ENCODE measurements at places on chromosomes 12 and 14.

DNA sequence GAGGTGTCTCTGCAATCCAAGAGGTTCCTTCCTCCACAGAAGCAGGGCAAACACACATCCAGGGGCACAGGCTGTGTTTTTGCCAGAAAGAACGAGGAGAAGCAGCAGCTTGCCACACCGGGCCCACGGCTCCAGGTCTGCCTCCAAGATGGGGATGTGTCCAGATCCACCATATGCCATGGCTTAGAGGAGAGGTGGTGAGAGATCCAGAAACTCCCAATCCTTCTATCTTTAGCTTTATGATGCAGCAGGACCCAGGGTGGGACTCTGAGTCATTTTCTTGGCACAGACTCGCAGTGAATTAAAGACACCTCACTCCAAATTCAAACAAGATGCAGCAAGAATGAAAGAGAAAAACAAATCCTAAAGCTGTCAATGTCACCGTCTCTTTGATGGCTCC, 481.4 kb upstream of the TMEM132C start:
- DNase-seq: peak; percentile 2

DNA sequence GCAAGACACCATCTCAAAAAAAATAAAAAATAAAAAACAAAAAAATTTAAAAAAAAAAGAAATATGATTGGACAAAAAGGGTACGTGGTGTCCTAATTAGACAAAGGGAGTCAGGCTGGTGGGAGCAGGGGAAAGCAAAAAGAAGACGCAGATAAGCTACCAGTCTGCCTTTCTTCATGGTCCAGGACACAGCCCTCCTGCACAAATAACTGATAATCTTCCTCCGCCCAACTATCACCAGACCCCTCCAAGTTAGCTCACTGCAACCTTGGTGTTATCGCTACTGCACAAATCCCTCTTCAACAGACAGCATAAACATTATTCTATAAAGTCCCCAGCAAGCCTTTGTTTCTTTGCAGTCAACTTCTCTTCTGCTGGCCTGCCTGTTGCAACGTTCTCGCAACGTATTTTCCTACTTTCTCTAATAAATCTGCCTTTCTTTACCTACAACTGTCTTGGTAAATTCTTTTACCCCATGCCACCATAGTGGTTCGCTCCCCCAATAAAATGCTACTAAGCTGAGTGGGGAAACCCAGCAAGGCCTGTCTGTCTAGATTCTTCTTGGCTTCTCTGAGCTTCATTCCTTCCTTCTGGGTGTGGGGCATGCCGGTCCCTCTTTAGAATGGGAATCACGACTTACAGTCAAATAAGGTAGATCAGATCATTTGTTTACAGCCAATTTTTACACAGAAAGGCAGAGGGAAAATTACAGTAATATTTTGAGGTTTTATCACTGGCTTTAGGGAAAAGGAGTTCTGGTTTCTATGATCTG, 14.6 kb upstream of the DNAL1 start:
- no peak for DNase-seq

- no peak for DNase-seq
These were observed 27.5 kb upstream of the PTGR2 start for GRCh38 chr14:73824127-73824526.

DNA sequence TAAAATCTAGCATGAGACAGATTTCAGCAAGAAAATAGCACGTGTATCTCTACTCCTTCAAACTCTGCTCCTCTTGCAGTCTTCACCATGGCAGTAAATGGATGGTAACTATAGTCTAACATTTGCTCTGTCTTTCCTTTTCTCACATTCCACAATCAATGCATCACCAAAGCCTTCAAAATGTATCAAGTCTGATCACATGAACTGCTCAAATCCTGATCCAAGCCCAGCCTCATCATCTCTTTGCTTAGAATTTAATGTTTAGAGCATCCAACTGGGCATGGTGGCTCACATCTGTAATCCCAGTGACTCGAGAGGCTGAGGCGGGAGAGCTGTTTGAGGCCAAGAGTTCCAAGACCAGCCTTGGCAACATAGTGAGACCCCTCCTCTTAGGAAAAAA, 45.9 kb downstream of the CDK17 start:
- peak; percentile 34 for DNase-seq

DNA sequence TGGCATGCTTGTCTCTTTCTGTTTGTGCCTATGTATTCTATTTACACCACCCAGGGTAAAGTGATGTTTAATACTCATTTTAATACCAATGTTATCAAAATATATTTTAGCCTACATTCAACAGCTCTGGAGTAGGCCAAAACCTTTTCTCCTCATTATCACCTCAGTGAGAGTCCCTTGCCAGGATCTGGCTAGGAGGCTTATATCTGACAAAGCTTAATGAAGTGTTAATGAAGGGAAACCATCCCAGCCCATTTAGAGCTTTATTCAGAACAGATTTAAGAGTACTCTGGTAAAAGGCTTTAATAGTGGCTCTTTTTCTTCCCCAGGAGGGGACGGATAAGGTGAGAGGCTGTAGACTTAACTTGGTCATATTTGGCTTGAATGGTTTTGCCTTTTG, 137.6 kb downstream of the GRIN2B start:
- no peak for DNase-seq

DNA sequence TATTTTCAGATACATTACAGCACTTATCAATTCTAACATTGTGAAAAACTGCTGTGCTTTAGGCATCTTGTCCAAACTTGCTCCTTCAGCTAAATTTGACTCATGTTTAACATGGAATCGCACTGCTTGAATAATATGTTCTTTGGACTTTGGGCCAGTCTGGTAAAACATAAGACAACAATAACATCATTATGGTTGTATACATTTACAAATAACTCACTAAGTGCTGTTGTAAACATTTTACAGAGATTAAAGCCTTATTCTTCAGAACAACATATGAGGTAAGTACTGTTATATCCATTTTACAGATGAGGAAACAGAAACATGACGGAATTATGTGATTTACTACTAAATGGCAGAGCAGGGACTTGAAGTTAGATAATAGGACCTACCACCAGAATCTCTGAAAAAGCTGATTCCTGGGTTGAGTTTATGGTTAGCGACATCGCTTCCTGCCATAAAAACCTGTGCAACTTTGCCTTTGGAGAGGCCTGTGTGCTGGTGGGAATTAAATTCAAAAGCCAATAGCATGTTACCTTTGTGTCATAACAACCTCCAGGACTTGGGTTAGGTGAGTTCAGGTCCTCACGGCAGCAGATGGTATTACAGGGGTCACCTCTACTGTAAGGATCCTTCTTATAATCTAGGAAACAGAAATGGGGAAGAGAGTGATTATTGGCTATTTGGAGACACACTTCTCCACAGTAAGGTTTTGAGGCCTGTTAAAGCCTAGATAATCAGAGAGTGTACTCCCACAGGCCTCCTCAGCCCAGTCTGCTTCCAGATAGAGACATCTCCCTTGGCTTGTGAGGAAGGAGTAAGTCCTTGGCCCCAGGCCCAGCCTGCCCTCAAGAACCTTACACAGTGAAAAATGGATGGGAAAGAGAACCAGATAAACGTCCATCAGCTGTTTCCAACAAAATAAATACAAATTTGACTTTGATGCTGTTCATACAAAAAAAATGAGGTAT, 61.8 kb downstream of the PLBD1 start:
- no peak for DNase-seq

- DNase-seq: peak; percentile 92
These were observed 157.5 kb downstream of the TMTC3 start for GRCh38 chr12:88299567-88300101.

- DNase-seq: no peak
These were observed 220.3 kb downstream of the KTN1 start for GRCh38 chr14:55800156-55800785.

DNA sequence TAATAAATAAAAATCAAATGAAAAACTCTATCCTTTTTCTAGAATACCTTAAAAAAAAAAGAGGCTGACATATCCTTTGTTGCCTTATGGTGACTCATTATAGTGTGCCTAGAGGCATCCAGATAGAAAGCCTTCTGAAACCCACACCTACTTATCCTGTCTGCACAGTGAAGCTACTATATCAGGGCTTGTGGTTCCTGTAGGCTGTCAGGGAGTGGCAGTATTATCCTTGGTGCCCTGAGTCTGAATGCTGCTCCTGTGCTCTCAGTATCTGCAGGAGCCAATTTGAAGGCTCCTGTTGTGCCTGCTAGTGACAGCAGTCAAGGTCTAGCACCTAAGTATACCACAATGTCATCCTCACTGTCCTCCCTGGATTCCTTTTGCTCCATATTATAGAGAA, 168.4 kb upstream of the AVPR1A start:
- peak; percentile 18 for DNase-seq

GRCh38 chr12:116535241-116535640, 23.9 kb upstream of the MAP1LC3B2 start:
- DNase-seq: no peak

DNA sequence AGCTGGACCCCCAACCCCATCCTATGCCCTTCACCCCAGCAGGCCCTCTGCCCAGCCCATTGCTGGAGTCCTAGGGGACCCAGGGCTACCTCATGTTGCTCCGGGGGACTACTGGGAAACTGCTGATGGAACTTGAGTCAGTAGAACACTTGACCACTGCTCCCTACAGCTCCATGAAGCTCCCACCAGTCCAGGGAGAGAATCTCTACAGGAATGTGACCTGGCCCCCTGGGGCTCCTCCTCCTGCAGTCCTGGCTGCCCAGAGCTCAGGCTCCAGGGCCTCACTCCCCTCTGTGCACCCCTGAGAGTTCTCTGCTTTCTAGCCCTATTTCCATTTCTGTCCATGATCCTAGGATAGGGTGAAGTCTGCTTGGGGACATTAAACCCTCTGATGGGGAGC, 10.8 kb upstream of the AQP2 start:
- DNase-seq: no peak

DNA sequence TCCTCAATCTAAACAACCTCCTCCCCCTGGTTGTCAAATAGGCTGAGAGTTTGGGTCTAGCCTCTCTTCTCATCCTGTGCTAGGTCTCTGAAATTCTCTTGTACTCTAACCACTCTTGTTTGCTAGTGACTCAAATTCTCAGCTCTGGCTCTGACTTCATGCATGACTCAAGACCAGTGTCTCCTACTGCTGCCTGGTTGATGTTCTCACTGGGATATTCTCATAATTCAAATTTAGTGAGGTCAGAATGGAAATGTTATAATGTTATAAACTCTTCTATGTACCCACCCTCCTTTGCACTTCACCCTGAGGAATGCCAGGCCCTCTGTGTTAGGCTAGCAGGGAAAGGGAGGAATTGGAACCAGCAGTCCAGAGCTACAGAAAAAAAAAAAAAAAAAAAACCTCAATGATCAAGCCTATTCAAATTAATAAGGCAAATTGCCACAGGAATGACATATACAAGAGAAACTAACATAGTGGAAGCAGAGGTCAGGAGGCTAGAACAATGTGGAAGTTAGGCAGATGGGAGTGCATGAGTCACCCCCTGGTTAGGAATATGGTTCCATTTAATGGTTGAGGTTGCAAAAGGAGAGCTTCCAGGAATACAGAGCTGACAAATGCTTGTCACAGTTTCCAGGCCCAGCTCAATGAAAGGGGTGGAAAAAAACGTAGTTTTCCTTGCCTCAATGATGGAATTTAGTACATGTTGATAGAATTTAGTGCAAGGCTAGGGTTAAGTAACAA, 459.5 kb downstream of the RMST start:
- peak; percentile 37 for DNase-seq

- DNase-seq: no peak
These were observed 26.0 kb upstream of the TESC start for GRCh38 chr12:117125272-117125613.

DNA sequence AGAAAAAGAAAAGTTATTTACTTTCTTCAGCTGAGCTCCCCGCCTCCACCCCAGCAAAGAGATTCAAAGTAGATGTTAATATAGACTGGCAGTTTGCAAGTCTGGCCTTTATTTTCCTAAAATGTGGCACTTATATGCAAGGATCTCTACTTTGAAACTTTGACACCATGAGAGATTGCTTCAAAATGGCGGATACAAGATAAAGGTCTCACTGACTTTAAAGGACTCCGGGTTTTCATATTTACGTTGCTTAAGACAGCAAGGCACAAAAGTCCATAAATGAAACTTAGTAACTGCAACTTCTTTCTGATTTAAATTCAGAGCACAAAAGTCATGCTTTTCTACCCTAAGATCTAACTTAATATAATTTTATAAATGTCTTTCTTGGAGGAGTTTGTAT, 3.5 kb downstream of the OTX2 start:
- no peak for DNase-seq

DNA sequence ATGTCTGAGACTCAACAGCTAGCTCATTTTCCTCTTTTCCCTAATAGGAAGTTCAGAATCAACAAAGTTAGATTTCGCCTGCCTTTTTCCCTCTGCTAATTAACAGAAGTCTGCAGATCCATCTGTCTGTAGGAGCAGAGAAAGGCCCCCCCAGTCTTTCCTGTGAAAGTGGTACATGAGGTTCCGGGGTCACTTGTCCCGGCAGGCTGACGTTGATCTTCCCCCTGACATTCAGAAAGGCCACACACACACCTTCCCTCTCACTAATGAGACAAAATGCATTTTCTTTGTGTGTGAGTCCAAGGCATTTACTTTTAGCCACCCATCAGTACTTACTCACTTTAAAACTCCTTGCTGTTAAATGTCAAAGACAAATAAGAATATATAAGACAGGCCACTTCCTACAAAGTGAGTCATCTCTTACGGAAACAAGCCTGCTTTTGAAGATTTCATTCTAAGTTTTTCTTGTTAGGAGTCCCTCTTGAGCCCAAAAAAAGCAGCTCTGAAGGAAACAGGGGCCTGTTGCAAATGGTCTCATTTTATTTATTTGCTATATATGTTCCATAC, 138.7 kb downstream of the TTC7B start:
- DNase-seq: peak; percentile 80

DNA sequence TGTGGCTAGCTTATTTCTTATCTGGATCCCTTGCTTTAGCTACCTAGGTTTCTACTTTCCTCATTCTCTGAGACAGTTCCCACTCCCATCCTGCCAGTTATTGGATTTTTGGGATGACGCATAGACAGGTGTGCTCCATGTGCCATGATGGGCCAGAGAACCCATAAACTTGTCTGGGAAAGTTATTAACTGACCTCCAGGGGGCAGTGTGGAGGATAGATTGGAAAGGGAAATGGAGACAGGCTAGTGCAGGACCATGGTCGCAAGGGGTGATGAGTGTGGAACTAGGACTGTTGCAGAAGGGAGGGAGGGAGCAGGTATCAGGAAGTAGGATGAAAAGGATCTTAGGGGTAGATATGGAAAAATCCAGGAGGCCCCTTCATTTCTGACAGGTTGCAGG, 80.3 kb downstream of the ESRRB start:
- peak; percentile 8 for DNase-seq

DNA sequence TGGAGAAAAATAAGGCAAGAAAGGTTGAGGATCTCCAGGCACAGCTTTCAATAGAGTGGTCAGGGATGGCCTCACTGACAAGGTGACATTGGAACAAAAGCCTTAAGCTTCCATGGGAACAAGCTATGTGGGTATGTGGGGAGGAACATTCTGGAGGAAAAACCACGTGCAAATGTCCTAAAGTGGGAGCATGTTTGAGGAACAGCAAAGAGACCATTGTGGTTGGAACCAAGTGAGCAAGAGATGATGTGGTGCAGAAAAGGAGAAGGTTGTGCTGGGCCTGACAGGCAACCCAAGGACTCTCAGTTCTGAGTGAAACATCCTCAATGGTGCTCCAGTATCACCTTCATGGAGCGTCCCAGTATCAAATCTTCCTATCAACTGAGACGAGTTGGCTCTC, 184.0 kb downstream of the CAND1 start:
- no peak for DNase-seq

GRCh38 chr12:69324797-69325466, 23.2 kb upstream of the LYZ start:
- no peak for DNase-seq

Measured in cardiac fibroblast (primary cell).